ENCODE measurements at places on chromosomes 4 and X. TPM values are rescaled to one million over a fixed set of nuclear protein-coding genes. Genes with fewer than 3 reads are reported as not detected.

Gene MAGEE2
- not detected for polyA plus RNA-seq

Gene WDR17
- 0.18 TPM for polyA plus RNA-seq

DNA sequence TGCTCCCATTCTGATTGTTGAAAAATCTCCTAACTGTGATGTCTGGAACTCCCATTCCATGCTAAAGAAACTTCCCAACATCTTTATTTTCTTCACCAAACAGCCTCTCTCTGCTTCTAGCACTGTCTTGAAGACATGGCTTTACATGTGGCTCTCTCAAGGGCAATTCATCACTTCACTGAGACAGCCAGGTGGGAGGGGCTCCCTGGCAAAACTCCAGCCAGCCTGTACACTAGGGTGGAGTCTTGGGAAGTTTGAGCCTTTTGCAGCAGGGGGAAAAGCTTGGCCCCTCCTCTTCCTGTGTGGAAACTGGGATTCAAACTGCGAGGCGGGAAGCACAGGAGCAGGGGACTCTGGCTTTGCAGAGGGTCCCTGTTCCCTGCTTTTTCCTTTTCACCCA is 130.5 kb upstream of the TTC29 start:
- no peaks in the 10 kb centered on the region for H3K4me1 ChIP-seq
- H3K27me3 ChIP-seq: peaks cover 10% of the 10 kb centered on the region
- H3K36me3 ChIP-seq: no peaks in the 10 kb centered on the region
- DNase-seq: no peak
- no peak overlapping the region for H3K27ac ChIP-seq

- H3K4me1 ChIP-seq: no peaks in the 10 kb centered on the region
- H3K27me3 ChIP-seq: no peaks in the 10 kb centered on the region
- no peak overlapping the region for H3K27ac ChIP-seq
- H3K4me3 ChIP-seq: no peak overlapping the region
- no peak for DNase-seq
Measured at GRCh38 chr4:17370818-17371217, 141.1 kb downstream of the QDPR start.

- no peaks in the 10 kb centered on the region for H3K36me3 ChIP-seq
- no peaks in the 10 kb centered on the region for H3K27me3 ChIP-seq
- H3K27ac ChIP-seq: no peak overlapping the region
- H3K4me3 ChIP-seq: no peak overlapping the region
- no peaks in the 10 kb centered on the region for H3K4me1 ChIP-seq
Measured at GRCh38 chr4:64538219-64538618, 129.0 kb upstream of the TECRL start.

DNA sequence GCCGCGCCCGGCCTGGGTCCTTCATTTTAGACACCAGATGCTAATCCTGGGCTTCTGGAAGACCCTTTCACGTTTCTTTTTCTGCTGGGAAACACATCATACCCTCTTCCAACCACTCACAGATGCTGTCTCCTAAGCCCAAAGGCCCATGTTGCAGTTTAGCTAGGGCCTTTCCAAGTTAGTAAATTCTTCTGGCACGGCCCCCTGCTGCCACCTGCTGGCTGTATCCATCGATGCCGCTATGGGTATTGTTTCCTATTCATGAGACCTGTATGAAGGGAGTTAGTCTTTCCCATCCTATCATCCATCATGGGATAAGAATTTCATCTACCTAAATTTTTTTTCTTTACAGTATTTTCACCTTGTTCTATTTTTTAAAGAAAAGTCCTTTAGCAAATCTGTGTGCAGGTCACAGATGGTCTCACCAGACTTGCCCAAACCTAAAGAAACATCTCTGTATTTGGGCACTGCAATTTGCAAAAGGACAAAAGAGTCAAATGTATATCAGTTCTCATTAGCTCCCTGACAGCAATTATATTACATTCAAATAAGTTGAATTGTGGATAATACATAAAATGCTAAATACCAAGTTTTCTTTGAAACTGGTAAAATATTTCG is 37.8 kb upstream of the SLC9A7 start:
- H3K27me3 ChIP-seq: no peaks in the 10 kb centered on the region
- H3K4me1 ChIP-seq: no peaks in the 10 kb centered on the region
- H3K27ac ChIP-seq: no peak overlapping the region
- H3K36me3 ChIP-seq: no peaks in the 10 kb centered on the region

GRCh38 chr4:77454858-77455257 is 150.8 kb upstream of the CXCL13 start:
- no peak overlapping the region for H3K27ac ChIP-seq
- no peaks in the 10 kb centered on the region for H3K36me3 ChIP-seq
- no peaks in the 10 kb centered on the region for H3K4me1 ChIP-seq
- no peak for DNase-seq

Gene SASH3
- 3.2 TPM for polyA plus RNA-seq

Gene F11
- 100 TPM for polyA plus RNA-seq

DNA sequence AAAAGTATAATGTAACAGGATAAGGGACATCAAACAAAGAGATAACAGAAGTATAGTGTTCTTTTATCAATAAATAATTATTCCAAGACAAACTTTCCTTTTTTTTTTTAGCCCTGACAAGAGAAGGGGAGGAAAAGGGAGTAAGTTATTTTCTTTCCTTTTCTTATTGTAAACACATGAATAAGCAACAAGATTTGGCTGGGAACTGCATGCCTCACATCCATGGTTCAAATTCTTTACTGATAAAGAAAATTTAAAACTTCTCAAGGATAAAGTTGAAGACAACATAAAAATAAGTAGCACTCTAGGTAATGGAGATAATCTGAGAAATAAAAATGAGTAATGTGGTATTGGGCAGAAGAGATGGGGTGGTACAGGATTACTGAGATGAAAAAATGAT is 71.6 kb downstream of the NEK1 start:
- no peak overlapping the region for H3K4me3 ChIP-seq
- H3K27me3 ChIP-seq: no peaks in the 10 kb centered on the region
- H3K36me3 ChIP-seq: no peaks in the 10 kb centered on the region

GRCh38 chr4:74054483-74055047 is 16.1 kb upstream of the CXCL3 start:
- H3K4me3 ChIP-seq: no peak overlapping the region
- no peaks in the 10 kb centered on the region for H3K36me3 ChIP-seq
- no peaks in the 10 kb centered on the region for H3K27me3 ChIP-seq
- H3K27ac ChIP-seq: no peak overlapping the region
- H3K4me1 ChIP-seq: no peaks in the 10 kb centered on the region
- DNase-seq: no peak

GRCh38 chr4:131054489-131055019 is 1958.6 kb downstream of the C4orf33 start:
- DNase-seq: no peak
- no peaks in the 10 kb centered on the region for H3K36me3 ChIP-seq
- H3K4me3 ChIP-seq: no peak overlapping the region
- no peaks in the 10 kb centered on the region for H3K27me3 ChIP-seq
- H3K4me1 ChIP-seq: no peaks in the 10 kb centered on the region
- no peak overlapping the region for H3K27ac ChIP-seq

DNA sequence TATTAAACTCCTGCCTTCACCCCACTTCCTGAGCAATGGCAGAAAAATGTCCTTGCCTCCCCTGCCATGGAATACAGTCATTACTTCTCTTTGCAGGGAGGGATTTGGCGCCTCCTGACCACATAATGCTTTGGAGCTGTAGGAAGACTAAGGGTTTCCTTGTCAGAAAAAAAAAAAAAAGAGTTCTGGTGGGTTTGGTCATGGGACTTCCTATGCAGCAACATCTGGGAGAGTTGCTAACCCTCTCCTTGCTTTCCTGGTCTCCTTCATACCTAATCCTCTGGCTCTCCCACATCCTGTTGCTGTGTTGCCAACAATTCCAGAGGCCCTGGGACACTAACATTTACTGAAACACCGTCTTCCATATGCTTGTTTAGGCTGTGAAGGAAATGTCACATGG is 75.1 kb upstream of the MBNL3 start:
- H3K27me3 ChIP-seq: no peaks in the 10 kb centered on the region
- no peak for DNase-seq
- H3K4me1 ChIP-seq: no peaks in the 10 kb centered on the region
- H3K4me3 ChIP-seq: no peak overlapping the region
- no peaks in the 10 kb centered on the region for H3K36me3 ChIP-seq

Gene PPBP
- polyA plus RNA-seq: 2.1 TPM

Gene GAGE12J
- not detected for polyA plus RNA-seq

GRCh38 chrX:134747006-134747405 is 88.7 kb upstream of the PLAC1 start:
- DNase-seq: no peak
- no peaks in the 10 kb centered on the region for H3K27me3 ChIP-seq
- no peaks in the 10 kb centered on the region for H3K36me3 ChIP-seq
- no peak overlapping the region for H3K27ac ChIP-seq

GRCh38 chr4:163744861-163745260 is 250.4 kb downstream of the TMA16 start:
- no peak for DNase-seq
- no peak overlapping the region for H3K4me3 ChIP-seq
- H3K4me1 ChIP-seq: no peaks in the 10 kb centered on the region
- no peaks in the 10 kb centered on the region for H3K27me3 ChIP-seq

Gene JADE3
- 2.6 TPM for polyA plus RNA-seq

Gene ADH7
- not detected for polyA plus RNA-seq

- no peaks in the 10 kb centered on the region for H3K4me1 ChIP-seq
- DNase-seq: no peak
- no peak overlapping the region for H3K4me3 ChIP-seq
- no peaks in the 10 kb centered on the region for H3K27me3 ChIP-seq
Measured at GRCh38 chrX:126393284-126393683, 159.3 kb downstream of the DCAF12L1 start.

- no peak overlapping the region for H3K4me3 ChIP-seq
- H3K27me3 ChIP-seq: peaks cover 6% of the 10 kb centered on the region
- H3K36me3 ChIP-seq: no peaks in the 10 kb centered on the region
- no peaks in the 10 kb centered on the region for H3K4me1 ChIP-seq
Measured at GRCh38 chr4:78136109-78137081, 79.3 kb downstream of the FRAS1 start.

Gene CCDC158
- 1.8 TPM for polyA plus RNA-seq

GRCh38 chr4:24722026-24722568 is 73.3 kb upstream of the SOD3 start:
- H3K27me3 ChIP-seq: peaks cover 3% of the 10 kb centered on the region
- no peaks in the 10 kb centered on the region for H3K4me1 ChIP-seq
- no peaks in the 10 kb centered on the region for H3K36me3 ChIP-seq

Measured in liver (tissue), 10 donors.